ENCODE measurements at places on chromosomes 11 and 22.

GRCh38 chr11:9133956-9134355, 42.6 kb upstream of the SCUBE2 start:
- no peak for DNase-seq

- no peak for DNase-seq
Measured at GRCh38 chr22:30362651-30363281, 6.0 kb downstream of the CCDC157 start.

GRCh38 chr11:131824771-131825170, 454.4 kb downstream of the NTM start:
- no peak for DNase-seq

- DNase-seq, result no peak
Measured at GRCh38 chr11:34546511-34547209, 33.1 kb upstream of the ELF5 start.

DNA sequence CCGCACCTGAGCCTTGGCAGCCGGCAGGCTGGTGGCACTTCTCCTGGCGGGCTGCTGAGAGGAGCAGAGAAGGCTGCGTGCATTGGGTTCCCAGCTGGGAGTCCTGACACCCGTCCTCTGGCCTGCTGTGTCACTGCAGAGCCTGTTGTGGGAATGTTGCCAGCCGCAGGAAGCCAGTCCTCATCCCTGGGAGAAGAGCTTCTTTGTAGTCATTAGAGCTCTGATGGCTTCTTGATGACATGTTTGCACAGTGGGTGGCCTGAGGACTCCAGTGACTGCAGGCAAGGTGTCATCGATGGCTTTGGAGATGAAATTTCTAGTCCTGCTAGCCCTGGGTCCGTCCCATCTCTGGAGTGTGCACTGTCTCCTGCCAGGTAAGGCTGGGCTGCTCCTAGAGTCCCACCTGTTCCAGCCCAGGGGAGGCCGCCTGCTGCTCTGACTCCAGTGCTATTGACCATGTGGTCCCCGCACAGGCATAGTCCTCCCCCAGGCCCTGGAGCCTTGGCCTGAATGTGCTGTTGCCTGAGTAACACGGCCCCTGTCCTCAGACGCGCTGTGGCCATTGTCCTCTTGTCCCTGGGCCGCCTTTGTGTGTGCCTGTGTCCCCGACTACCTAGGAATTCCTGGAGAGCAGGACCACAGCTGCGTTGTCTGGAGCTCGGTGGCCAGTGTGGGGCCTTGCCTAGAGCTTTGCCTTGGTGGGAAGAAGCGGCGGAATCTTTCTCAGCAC, 129.2 kb downstream of the CACNA1I start:
- no peak for DNase-seq

Data from activated CD8-positive, alpha-beta memory T cell treated with anti-CD3 and anti-CD28 coated beads, Interleukin-2, amount 50 U/mL, for 4 hours (primary cell).